Osteocyte (in vitro differentiated cells): ENCODE measurements at places on chromosomes 4 and X. TPM values are rescaled to one million over a fixed set of nuclear protein-coding genes. Genes with fewer than 3 reads are reported as not detected.

The SLC6A8 gene
- 74.1 and 77.0 TPM in 2 replicates for total RNA-seq

The PAK3 gene
- total RNA-seq: not detected in 2 replicates

The RPS6KA3 gene
- total RNA-seq: 21.8 TPM in 2 replicates

The BEND2 gene
- total RNA-seq: not detected in 2 replicates

The FAM47A gene
- total RNA-seq: not detected in 2 replicates

The HS3ST1 gene
- total RNA-seq: 0.27 TPM in 1 of 2 replicates, not detected in the other

The CLIC2 gene
- total RNA-seq: 0.44 and 0.99 TPM in 2 replicates

The CTAG1A gene
- not detected in 2 replicates for total RNA-seq

The AR gene
- 10.2 and 10.4 TPM in 2 replicates for total RNA-seq

DNA sequence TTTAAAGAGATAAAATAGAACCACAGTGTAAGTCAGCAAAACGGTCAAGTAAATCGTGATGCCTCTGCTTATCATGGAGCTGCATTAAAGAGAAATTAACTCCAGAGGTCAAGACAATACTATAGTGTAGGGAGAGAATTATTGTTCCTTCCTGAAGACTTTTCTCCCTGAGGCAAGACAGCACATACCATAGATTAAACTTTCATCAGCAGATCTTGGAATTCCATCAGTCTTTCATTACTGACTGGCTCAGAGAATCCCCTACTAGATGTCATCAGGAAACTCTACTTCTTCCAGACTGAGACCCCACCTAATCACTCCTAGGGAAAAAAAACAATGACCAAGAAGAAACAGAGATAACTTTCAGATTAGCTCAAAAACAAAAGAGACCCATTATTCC, 131.3 kb downstream of the NSUN7 start:
- no peak for DNase-seq
- no peak overlapping the region for H3K4me3 ChIP-seq
- H3K27me3 ChIP-seq: no peaks in the 10 kb centered on the region
- H3K27ac ChIP-seq: no peak overlapping the region
- H3K4me1 ChIP-seq: peaks cover 6% of the 10 kb centered on the region

DNA sequence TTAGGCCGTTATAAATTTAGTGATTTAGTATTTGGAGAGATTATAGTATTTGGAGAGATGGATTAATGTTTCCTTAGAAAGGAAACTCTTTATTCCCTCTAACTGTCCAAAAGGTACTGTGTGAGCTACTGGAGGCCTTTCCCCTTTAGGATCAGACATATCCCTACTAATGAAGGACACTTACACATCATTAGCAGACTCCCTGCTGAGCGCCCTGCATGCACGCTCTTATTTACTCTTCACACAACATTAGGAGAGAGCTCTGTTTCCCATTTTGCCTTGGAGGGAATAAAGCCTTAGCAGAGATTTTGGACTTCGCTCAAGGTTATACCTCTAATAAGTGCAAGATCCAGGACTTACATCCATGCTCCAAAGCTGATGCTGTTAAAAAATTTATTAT, 17.8 kb upstream of the STOX2 start:
- H3K27me3 ChIP-seq: peaks cover 5% of the 10 kb centered on the region
- H3K4me3 ChIP-seq: no peak overlapping the region
- no peak for DNase-seq
- H3K27ac ChIP-seq: no peak overlapping the region

GRCh38 chrX:9163214-9163709, 129.3 kb upstream of the FAM9B start:
- no peaks in the 10 kb centered on the region for H3K27me3 ChIP-seq
- H3K4me3 ChIP-seq: peak overlapping the region; percentile 3
- DNase-seq: no peak
- peaks cover 22% of the 10 kb centered on the region for H3K4me1 ChIP-seq
- peak overlapping the region; percentile 31 for H3K27ac ChIP-seq

DNA sequence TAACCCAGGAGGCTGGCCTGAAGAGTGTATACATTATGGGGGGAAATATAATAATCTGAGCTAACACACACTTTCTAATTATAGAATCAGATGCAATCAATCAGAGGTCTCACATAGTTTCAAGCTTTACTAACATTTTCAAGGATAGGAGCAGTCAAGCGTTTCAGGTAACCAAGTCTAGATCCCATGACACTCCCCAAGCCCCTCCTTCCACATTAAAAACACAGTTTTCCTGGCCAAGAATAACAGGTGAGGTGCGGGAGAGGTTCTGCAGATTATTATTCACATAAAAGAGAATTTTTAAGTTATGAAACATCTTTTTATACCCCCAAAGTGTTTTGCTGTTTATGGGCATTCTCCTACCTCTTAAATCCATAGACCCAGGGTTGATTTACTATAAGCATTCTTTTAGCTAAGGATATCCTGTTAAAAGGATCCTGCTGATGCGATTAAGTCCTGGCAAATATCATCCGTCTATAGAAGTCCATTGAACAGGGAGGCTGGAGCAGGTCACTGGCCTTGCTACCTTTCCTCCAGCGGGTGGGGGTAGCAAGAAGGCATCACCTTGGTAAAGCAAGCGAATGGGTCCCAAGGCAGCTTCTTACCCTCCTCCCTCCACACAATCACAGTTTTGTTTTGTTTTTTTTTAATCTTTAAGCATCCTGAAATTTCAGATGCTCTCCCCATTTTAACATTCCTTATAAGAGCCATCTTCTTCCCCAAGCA, 104.7 kb upstream of the GPM6A start:
- H3K27me3 ChIP-seq: peaks cover 14% of the 10 kb centered on the region
- no peak overlapping the region for H3K27ac ChIP-seq
- no peak overlapping the region for H3K4me3 ChIP-seq
- DNase-seq: no peak
- H3K36me3 ChIP-seq: no peaks in the 10 kb centered on the region

GRCh38 chr4:190020790-190021717, 6.0 kb downstream of the FRG2 start:
- peak; percentile 83 for DNase-seq
- no peaks in the 10 kb centered on the region for H3K4me1 ChIP-seq
- H3K4me3 ChIP-seq: no peak overlapping the region
- no peak overlapping the region for H3K27ac ChIP-seq

DNA sequence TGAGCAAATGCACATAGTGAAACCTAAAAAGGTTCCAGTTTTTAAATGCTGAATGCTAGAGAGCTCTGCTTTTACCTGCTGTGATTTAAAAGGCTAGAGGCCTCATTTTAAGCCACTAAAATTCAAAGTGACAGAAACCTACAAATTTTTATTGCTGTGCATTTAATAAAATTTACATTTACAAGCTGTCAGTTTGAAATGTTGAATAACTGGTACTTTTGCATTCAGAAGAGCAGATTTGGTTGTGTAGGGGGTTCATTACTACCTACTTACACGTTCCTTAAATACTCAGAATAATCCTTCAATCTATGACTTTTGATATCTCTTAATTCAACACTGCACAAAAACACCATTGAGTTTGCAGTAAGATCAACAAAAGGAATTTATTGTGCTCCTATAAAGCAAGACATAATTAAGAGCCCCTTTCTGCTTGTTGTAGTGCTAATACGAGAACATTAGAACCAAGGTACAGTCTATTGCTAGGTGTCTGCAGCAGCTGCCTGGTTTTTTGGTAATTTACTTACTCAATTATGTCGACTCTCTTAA, 27.9 kb downstream of the NKX3-2 start:
- no peaks in the 10 kb centered on the region for H3K4me1 ChIP-seq
- no peak overlapping the region for H3K27ac ChIP-seq
- no peak for DNase-seq
- no peak overlapping the region for H3K4me3 ChIP-seq
- no peaks in the 10 kb centered on the region for H3K36me3 ChIP-seq

GRCh38 chrX:8607326-8607725, 124.6 kb downstream of the ANOS1 start:
- H3K4me3 ChIP-seq: no peak overlapping the region
- no peak overlapping the region for H3K27ac ChIP-seq
- H3K36me3 ChIP-seq: peaks cover 4% of the 10 kb centered on the region
- peaks cover 8% of the 10 kb centered on the region for H3K4me1 ChIP-seq

DNA sequence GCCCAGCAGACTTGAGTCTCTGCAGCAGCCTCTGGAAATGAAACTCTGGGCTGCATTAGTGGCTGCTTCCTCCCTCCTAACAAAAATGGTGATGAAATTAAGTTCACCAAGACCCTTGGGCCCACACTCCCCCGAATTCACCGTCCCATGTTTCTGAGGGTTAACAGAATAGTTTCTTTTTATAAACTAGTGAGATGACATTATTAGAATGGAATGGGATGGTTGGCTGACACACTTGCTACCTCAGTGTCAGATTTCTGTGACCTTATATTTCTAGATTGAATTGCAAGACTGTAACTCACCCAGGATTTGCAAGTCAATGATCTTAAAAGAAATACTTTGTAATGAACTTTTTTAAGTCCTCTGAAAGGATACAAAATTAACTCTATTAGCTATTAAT, 127.1 kb downstream of the SHROOM3 start:
- no peak overlapping the region for H3K4me3 ChIP-seq
- H3K27ac ChIP-seq: peak overlapping the region; percentile 81
- DNase-seq: no peak
- peaks cover 58% of the 10 kb centered on the region for H3K4me1 ChIP-seq

- H3K4me3 ChIP-seq: no peak overlapping the region
- H3K27ac ChIP-seq: no peak overlapping the region
- DNase-seq: no peak
- no peaks in the 10 kb centered on the region for H3K27me3 ChIP-seq
- no peaks in the 10 kb centered on the region for H3K4me1 ChIP-seq
Observed at GRCh38 chrX:83759872-83760271, 101.1 kb upstream of the CYLC1 start.

GRCh38 chrX:70554081-70554480, 109.4 kb downstream of the DLG3 start:
- peak overlapping the region; percentile 11 for H3K27ac ChIP-seq
- H3K4me3 ChIP-seq: no peak overlapping the region
- H3K4me1 ChIP-seq: peaks cover 3% of the 10 kb centered on the region
- H3K36me3 ChIP-seq: no peaks in the 10 kb centered on the region
- H3K27me3 ChIP-seq: peaks cover 11% of the 10 kb centered on the region

DNA sequence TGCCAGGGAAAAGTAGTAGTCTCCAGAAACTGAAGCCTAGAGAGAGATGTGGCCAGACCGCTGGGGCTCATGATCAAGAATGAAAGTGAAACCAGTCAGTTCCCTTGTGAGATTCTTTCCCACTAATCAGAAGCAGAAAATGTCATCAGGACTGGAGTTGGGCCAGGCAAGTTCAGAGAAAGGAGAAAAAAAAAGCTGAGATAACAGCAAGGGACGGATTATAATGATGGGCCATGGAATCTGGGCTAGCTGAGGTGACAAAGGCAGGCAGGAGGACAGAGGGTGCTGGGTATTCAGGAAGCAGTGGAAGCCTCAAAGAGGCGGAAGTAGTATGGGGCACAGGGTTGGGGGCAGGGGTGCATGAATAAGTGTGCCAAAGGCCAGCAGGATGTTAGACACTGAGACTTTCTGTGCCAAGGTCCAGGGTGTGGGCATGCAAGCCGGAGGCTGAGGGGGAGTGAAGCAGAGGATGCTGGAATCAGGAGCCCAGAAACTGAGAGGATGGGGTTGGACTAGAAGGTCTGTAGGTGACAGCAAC, 2.5 kb downstream of the CXorf38 start:
- peak overlapping the region; percentile 96 for H3K27ac ChIP-seq
- no peak for DNase-seq
- H3K36me3 ChIP-seq: peaks cover 3% of the 10 kb centered on the region

- peaks cover 26% of the 10 kb centered on the region for H3K4me1 ChIP-seq
- H3K4me3 ChIP-seq: no peak overlapping the region
- no peaks in the 10 kb centered on the region for H3K36me3 ChIP-seq
- DNase-seq: no peak
- peak overlapping the region; percentile 96 for H3K27ac ChIP-seq
Observed at GRCh38 chrX:12954981-12955380, 19.9 kb upstream of the TMSB4X start.

DNA sequence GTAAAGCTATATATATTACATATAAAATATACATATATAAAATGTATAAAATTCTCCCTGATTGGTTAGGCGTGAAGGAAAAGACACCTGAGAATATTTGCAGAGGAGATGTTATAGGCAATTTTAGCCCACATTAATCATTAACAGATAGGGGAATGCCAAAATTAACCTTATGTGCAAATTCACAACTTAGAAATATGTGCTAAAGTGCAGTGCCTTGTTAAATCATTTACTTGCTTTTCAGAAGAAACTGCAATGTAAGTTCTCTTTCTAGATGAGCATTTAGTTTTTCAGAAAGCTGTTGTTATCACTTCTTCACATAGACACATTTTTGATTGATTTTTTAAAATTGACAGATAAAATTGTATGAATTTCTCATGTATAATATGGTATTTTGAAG, 5.6 kb downstream of the TASL start:
- no peak overlapping the region for H3K27ac ChIP-seq
- peaks cover 6% of the 10 kb centered on the region for H3K4me1 ChIP-seq
- peaks cover 12% of the 10 kb centered on the region for H3K27me3 ChIP-seq
- no peaks in the 10 kb centered on the region for H3K36me3 ChIP-seq

- DNase-seq: no peak
- no peaks in the 10 kb centered on the region for H3K36me3 ChIP-seq
- peaks cover 6% of the 10 kb centered on the region for H3K4me1 ChIP-seq
- H3K4me3 ChIP-seq: no peak overlapping the region
Observed at GRCh38 chr4:17206829-17207801, 304.8 kb downstream of the QDPR start.

DNA sequence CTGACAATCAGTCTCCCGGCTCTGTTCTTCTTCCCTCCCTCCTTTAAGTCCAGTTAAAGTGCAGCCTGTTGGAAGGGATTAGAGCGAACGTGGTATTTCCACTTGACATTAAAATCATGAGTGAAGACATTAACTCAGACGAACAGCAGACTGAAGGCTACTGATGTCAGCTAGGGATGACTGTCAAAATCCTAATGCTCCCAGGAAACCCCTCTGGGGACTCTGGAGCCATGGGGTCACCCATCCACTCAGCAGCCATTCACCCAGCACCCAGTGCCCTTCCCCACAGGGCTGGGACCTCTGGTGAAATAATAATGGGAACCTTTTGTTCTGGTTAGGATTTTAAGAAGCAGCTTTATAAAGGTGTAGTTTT, 113.9 kb downstream of the DRD5 start:
- peaks cover 10% of the 10 kb centered on the region for H3K27me3 ChIP-seq
- no peaks in the 10 kb centered on the region for H3K36me3 ChIP-seq
- H3K4me3 ChIP-seq: no peak overlapping the region
- no peaks in the 10 kb centered on the region for H3K4me1 ChIP-seq

- no peaks in the 10 kb centered on the region for H3K27me3 ChIP-seq
- no peak overlapping the region for H3K4me3 ChIP-seq
- H3K4me1 ChIP-seq: peaks cover 4% of the 10 kb centered on the region
- no peak overlapping the region for H3K27ac ChIP-seq
Observed at GRCh38 chr4:1216869-1217294, 32.0 kb downstream of the CTBP1 start.

DNA sequence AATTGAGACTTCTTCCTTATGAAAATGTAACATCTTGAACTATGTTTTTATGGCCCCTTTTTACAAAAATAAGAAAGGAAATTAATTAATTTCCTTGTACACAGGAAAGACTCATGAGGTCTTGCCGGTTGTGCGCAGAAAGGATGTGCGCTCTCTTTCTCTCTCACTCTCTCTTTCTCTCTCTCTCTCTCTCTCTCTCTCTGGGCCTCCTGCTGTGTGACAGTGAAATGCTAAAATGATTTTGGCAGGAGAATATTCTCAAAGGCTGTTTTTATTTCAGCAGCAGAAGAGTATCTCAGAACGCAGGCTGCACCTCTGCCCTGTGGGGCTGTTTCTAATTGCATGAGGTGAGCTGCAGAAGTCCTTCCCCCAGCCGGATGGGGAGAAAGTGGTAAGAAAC, 349.0 kb downstream of the MID1IP1 start:
- no peak overlapping the region for H3K27ac ChIP-seq
- no peak overlapping the region for H3K4me3 ChIP-seq
- H3K4me1 ChIP-seq: peaks cover 1% of the 10 kb centered on the region
- H3K27me3 ChIP-seq: peaks cover 11% of the 10 kb centered on the region
- H3K36me3 ChIP-seq: no peaks in the 10 kb centered on the region
